ENCODE measurements at places on chromosomes 16 and 17.

DNA sequence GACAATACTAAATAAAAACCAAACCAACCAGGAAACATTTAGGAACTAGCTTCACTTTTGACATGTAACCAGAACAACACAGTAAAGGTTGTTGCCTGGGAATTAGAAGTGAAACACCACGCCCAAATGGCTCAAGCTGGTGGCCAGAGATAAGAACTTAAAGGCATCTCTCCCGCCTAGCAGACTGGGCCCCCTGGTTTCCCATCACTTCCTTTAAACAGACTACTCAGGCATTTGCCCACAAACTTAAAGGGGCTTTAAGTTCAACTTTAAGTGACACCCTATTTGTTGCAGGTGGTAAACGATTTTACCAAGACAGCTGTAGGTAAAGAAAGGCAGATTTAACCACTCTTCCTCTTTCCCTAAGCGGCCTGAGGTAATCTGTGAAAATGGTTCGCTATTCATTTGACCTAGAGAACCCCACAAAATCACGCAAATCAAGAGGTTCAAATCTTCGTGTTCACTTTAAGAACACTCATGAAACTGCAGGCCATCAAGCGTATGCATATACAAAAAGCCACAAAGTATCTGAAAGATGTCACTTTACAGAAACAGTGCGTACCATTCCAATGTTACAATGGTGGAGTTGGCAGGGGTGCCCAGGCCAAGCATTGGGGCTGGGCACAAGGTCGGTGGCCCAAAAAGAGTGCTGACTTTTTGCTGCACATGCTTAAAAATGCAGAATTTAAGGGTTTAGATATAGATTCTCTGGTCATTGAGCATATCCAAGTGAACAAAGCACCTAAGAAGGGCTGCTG, 40.8 kb upstream of the BPTF start:
- no peak for DNase-seq

DNA sequence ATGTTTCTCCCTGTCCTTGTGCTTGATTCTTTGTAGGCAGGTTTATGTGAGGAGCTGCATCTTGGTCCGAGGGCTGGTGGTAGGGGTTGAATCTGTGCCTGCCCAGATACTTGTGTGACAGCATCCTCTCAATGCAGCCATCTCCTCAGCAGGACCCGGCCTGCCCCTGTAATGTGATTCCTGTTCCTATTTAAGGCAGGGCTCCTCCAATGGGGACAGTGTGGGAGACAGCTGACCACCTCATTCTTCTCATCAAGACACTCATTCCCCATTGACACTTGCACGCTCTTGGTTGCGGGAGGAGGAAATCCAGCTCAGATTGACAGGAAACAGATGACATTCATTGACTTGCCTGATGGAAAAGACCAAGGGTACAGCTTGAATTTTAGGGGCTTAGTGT, 384.5 kb downstream of the CPPED1 start:
- no peak for DNase-seq

DNA sequence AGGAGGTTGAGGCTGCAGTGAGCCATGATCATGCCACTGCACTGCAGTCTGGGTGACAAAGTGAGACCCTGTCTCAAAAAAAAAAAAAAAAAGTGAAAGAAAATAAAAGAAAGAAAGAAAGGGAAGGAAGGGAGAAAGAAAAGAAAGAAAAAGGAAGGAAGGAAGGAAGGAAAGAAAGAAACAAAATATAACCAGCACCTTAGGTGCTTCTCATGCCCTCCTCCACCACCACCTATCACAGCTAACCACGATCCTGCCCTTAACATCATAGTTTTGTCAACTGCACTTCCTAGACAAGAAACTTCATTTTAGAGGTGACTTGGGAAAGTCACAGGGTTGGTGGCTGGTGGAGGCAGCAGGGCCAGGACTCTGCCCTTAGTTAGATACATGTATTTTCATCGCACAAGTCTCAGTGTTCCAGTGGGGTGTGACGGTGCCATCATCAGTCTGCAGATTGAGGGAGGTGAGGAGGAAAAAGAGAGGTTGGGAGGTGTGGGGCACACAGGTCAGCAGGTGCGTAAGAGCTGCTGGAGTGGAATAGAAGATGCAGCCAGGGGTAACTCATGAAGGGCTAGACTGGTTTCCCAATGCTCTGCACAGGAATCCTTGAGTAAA, 10.0 kb downstream of the SUPT4H1 start:
- no peak for DNase-seq

- no peak for DNase-seq
These were observed 70.6 kb downstream of the SREBF1 start for GRCh38 chr17:17766077-17766743.

GRCh38 chr17:73231395-73231794, 30.3 kb downstream of the CPSF4L start:
- DNase-seq: no peak

DNA sequence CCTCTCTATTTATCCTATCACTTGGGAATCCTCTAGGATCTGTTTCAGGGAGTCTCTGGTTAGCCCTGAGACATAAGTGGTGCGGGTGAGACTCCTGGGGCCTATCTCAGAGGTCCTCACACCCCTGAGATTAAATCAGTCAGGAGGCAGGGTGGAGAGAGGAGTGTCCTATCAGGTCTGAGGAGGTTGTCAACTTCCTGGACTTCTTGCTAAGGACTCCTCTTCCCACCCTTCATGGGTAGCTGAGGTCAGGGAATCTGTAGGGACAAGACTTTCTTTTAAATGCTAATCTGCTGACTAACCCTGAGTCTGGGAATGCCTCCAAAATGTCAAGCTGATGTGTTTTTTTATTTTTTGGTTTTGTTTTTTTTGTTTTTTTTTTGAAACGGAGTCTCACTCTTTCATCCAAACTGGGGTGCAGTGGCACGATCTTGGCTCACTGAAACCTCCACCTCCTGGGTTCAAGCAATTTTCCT, 6.6 kb upstream of the ARMC5 start:
- DNase-seq: no peak

DNA sequence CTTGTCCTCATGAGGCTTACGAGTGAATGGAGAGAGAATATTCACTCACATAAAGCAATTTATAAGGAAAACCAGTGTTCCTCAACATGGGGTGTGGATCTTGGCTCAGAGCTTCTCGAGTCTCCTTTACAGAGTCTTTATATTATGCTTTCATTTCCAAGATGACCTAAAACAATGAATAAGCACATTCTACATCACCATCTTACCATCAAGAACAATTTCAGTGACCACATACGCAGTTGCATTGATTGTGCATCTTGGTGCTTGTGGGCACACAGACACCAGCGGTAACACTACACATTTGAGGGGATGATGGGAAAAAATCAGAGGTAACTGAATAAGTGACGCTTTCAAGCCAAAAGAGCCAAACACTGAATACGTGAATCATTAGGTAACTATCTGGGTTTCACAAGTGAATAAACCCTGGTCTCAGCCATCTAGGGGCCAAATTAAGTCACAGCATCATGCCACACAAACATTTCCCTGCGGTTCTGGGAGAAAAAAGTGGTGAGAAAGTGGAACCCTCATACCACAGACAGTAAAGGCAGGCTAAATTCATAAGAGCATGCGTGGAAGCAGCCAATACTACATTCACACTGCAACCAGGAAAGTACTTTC, 9.4 kb downstream of the CWC25 start:
- no peak for DNase-seq

GRCh38 chr17:1793447-1793806, 31.6 kb downstream of the SERPINF1 start:
- DNase-seq: no peak

- DNase-seq: no peak
These were observed 53.1 kb downstream of the DNAH17 start for GRCh38 chr17:78523934-78524655.
